Immature natural killer cell (primary cell): ENCODE measurements at places on chromosomes 5 and 9.

- DNase-seq = no peak
Observed at GRCh38 chr5:136661026-136661425, 295.7 kb upstream of the TRPC7 start.

GRCh38 chr9:88978034-88978433 is 13.2 kb upstream of the S1PR3 start:
- no peak for DNase-seq

DNA sequence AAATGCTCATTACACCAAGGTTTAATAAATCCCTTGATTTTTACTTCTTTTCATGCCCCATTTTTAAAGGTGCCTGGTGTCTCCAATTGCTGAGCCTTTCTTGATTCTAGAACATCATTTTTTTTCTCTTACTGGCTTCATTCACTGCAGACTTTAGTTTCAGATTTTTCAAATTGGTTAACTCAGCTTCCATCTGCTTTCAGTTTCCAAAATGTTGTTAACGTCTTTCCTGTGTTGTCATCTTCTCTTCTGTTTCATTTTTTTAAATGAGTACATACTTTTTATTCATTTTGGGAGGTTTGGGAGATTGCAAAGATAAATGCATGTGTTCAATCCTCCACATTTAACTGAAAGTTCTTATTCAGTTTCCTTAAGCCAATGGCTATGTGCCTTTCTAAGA is 126.4 kb upstream of the CCNG1 start:
- no peak for DNase-seq

DNA sequence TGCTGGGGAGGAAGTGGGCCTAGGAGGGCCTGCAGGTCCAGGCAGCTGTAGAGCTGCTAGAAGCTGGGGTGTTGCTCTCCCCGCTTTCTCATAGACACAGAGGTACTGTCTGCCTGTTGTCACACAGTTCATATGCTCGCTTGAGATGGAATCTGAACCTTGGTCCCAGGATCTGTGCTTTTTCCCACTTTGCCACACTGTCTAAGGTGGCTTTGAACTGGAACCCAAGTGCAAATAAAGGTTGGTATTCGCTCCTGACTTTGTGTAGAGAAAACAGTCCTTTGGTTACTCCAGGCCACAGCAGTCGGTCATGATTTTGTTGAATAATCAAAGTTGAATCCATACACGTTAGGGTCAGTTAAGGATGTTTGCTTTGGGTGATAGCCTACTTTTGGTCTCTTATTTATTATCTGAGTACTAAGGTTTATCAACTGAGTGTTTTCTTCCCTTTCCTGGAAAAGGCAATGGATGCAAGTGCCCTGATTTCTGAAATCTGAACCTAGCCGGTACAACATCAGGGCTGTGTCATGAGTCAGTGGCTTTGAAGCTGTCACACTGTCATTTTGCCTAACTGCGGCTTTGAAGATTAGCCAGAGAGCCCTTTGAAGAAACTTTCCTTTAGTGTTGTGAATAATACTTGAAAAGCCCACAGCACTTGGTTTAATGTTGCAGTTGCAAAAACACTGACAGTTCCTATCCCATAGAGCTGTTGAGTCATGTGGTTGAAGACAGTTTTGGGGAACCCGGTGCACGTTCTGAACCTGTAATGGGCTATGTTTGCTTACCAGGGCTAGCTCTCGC is 41.3 kb downstream of the HABP4 start:
- DNase-seq = no peak

GRCh38 chr9:12554636-12555035 is 138.5 kb upstream of the TYRP1 start:
- DNase-seq = no peak

- DNase-seq = peak; percentile 74
Observed at GRCh38 chr5:142426129-142427014, 101.6 kb upstream of the SPRY4 start.

DNA sequence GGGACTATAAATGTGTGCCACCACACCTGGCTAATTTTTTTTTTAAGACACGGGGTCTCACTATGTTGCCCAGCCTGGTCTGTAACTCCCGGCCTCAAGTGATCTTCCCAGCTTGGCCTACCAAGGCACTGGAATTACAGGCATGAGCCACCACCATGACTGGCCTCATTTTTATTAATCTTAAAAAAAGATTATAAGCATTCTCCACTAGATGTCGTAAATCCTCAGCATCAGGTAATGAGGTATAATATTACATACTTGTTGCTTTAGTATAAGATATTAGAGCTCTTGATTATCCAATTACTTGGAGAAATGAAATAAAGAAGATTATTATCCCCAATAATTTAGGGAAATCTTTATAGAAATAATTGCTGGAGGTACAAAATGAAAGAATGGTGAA is 78.2 kb upstream of the HTR1A start:
- no peak for DNase-seq

- DNase-seq = no peak
Observed at GRCh38 chr9:112380102-112380824, at the start of gene HSDL2. Gene HSDL2, plus strand, starts transcription at chr9:112380108. Its CDS starts 56 bp downstream, at chr9:112380164.

DNA sequence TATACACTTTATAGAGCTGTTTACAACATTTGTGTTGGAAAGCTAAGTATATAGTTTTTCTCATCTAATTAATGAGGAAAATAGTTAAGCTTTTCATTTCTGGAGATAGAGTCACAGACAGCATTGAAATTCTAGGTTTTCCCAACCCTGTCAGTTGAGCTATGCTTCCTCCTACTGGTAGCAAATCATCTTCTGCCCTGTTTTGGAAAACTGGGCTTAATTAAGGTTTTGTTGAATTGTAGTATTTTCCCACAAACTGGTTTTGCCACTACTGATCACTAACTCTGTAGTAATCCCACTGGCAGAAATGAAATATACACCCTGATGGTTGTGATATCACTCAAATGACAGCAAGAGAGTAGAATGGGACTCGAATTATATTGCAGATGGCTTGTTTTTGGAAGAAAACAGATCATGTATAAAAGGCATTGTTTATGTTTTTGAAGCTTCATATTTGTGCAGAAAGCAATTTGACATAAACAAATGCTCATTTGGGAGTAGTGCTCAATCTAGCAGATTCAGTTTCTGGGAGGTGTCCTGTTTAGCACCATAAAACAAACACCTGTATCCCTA is 46.6 kb downstream of the CD180 start:
- no peak for DNase-seq

DNA sequence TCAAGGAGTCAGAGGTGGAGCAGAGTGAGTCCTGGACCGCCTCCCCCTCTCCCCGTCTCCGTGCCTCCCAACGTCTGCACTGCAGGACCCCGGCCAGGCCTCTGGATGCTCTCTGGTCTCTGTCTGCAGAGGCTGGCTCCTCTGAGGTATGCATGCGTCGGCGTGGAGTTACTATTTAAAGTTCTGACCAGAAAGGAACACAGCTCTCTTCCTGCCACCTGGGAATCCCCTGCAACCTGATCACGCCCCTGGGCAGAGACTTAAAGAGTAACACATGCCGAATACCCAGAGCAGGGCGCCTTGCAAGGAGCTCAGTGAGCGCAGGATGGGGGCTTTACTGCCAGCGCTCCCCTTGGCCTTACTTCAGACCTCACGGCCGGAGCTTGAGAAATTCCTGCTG is 16.0 kb downstream of the ANXA6 start:
- peak; percentile 44 for DNase-seq

GRCh38 chr5:160064417-160064810 is 54.8 kb downstream of the PWWP2A start:
- DNase-seq = no peak

- no peak for DNase-seq
Observed at GRCh38 chr5:65809817-65810531, 88.0 kb downstream of the NLN start.

DNA sequence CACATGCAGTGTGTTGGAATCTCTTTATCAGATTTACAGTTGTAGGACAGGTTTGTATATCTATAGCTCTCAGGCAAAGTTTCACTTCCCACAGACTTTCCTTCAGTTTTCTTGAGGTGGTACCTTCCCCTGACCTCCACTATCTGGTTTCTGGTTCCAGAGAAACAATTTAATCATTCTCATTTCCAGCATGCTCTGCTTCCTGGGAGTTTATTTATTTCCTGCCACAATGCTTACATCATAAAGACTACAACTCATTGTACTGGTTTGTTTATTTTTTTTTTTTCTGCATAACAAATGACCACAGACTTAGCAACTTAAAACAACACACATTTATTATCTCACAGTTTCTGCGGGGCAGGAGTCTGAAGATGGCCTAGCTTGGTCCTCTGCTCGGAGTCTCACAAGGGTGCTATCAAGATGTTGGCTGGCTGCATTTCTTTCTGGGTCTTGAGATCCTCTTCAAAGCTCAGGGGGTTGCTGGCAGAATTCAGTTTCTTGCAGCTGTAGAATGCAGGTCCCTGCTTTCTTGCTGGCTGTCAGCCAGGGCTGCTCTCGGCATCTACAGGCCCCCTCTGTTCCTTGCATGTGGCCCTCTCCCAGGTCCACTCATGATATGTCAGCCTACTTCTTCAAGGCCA is 247.7 kb downstream of the ENC1 start:
- no peak for DNase-seq

DNA sequence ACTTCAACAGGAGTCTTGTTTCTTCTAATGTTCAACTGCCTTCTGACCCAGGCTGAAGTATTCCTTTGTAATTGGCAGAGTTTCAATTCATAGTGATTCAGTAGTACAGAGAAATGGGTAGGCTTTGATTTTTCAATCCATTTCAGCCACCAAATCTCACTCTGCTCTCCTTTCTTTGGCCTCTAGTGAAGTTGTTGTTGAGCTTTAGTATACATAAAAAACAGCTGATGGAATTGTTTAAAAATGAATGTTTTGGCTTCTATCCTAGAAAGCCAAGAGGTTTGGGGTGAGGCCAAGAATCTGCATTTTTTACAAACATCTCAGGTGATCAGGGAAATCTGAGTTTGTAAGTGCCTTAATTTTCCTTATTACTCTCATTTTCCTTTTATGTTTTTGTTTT is 182.9 kb upstream of the MAP1B start:
- DNase-seq = no peak

DNA sequence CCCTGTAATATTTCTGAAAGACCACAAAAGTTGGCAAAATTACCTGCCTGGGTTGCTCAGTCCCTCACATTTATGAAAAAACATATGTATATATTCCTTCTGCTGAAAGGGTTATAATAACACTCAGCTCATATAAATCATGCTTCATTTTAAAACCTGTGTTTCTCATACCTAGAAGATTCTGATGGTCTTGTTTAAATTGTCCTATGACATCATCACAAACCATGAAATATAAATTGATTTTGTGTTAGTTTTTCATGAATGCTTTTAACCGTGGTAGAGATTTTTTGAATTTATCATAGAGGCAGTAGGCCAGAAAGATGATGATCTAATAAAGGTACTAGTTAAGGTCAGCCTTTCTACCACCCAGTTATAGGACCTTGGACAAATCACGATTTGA is 31.4 kb downstream of the SRFBP1 start:
- DNase-seq = no peak

GRCh38 chr5:136149891-136150290 is 17.2 kb downstream of the SMAD5 start:
- DNase-seq = no peak

DNA sequence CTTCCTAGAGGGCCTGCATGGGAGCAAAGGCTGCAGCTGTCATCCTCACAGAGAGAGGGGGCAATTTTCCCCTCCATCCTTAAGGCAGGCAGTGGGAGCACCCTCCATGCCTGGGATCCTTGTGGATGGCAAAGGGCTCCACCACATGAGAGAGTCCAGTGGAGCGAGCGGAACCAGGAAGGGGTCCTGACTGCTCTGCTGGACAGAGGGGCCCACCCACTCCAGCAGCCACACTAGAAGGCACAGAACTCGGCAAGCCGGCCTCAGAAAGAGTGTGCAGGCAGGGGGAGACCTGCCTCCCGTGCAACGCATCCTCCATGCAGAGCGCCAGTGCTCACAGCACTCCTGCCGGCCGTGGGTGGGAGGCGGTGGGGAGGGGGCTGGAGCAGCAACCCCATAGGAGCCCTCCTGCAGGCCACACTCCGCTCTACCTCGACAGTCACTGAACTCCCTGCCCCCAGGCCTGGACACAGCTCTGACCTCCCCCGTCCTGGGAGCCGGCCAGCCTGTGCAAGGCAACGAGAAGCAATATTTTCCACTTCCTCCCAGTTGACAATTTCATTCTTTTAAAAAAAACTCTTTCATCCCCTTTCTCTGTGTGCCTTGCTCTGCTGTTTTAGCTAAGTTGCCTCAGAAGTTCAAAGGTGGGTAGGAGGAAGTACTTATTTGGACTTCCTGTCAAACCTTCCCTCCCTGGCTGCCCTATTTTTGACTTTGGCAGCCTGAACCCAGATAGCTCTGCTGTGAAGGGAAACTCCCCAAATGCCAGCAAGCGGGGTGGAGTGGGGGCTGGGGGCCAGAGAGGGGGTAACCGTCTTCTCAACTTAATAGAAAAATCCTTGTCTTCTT is 5.3 kb upstream of the LCP2 start:
- DNase-seq = peak; percentile 75

- peak; percentile 2 for DNase-seq
Observed at GRCh38 chr5:77972469-77973252, 196.5 kb upstream of the TBCA start.

DNA sequence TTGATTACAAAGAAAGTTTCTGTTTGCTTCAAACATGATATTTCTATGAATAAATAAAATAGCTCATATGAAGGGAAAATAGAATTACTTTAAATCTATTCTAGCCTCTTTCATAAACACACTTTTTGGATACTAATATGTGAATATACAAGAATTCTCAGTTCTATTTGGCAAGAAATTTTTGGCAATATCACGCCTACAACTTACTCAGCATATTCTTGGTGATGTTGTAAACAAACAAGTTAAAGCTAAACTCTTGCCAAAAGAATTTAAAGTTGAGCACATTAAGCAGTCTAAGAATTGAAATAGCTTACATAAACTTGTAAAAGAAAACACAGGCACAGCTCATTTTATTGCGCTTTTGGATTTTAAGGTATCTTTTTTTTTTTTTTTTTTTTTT is 209.8 kb downstream of the CDH12 start:
- no peak for DNase-seq

DNA sequence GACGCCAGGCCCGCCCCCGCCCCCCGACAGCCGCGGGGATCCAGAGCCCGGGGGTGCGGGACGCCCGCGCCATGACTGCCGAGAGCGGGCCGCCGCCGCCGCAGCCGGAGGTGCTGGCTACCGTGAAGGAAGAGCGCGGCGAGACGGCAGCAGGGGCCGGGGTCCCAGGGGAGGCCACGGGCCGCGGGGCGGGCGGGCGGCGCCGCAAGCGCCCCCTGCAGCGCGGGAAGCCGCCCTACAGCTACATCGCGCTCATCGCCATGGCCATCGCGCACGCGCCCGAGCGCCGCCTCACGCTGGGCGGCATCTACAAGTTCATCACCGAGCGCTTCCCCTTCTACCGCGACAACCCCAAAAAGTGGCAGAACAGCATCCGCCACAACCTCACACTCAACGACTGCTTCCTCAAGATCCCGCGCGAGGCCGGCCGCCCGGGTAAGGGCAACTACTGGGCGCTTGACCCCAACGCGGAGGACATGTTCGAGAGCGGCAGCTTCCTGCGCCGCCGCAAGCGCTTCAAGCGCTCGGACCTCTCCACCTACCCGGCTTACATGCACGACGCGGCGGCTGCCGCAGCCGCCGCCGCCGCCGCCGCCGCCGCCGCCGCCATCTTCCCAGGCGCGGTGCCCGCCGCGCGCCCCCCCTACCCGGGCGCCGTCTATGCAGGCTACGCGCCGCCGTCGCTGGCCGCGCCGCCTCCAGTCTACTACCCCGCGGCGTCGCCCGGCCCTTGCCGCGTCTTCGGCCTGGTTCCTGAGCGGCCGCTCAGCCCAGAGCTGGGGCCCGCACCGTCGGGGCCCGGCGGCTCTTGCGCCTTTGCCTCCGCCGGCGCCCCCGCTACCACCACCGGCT is 1.0 kb downstream of the FOXE1 start:
- DNase-seq = peak; percentile 34
